ENCODE measurements at places on chromosomes 6 and 20.

- no peak for DNase-seq
Measured at GRCh38 chr20:9460518-9460917, 53.9 kb upstream of the LAMP5 start.

GRCh38 chr6:87904011-87904410, 143.6 kb upstream of the SPACA1 start:
- no peak for DNase-seq

- DNase-seq = no peak
Measured at GRCh38 chr20:45704969-45705637, at the start of gene WFDC10B. TSS of gene WFDC10B (minus strand) at chr20:45705019. CDS start at chr20:45685992, 19,027 bp downstream.

DNA sequence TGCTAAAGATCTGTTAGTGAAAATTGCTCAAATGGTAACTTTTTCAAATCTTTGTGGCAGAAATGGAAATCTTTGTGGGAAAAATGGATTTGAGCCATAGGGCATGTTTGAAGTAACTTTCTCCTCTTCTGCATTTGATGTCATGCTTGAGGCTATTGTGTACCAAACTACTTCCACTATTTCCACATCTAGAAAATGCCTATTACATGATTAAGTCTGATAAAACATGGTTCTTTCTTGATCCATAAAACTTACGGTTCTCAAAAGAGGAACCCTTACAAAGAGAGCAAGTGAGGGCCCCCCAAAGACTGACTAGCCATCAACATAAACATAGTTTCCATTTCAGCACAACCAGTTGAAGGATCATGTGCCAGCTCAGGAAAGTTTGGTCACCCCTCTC, 150.6 kb downstream of the NFATC2 start:
- no peak for DNase-seq

DNA sequence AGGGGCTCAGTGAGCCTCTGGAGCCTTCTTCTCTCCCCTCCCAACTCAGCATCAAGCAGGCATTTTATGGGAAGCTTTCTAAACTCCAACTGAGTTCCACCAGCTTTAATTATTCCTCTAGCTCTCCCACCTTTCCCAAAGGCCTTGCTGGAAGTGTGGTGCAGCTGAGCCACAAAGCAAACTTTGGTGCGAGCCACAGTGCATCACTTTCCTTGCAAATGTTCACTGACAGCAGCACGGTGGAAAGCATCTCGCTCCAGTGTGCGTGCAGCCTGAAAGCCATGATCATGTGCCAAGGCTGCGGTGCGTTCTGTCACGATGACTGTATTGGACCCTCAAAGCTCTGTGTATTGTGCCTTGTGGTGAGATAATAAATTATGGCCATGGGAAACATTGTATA, 78.8 kb downstream of the ASXL1 start:
- no peak for DNase-seq

DNA sequence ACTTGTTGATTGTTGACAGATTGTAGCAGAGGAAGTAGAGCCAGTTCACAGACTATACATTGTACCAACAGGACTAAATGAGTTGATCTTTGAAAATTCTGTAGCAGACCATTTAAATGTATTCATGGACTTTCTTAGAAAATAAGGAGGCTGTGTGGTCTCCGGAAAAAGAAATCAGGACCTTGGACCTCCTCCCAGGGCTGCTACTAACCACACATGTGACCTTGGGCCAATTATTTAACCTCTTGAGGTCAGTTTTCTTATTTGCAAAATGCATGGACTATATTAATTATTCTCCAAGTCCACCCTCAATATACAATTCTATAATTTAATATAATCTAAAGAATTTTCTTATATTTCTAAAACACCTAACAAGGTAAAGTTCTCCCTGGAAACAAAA, 492.0 kb upstream of the JAG1 start:
- DNase-seq = no peak

DNA sequence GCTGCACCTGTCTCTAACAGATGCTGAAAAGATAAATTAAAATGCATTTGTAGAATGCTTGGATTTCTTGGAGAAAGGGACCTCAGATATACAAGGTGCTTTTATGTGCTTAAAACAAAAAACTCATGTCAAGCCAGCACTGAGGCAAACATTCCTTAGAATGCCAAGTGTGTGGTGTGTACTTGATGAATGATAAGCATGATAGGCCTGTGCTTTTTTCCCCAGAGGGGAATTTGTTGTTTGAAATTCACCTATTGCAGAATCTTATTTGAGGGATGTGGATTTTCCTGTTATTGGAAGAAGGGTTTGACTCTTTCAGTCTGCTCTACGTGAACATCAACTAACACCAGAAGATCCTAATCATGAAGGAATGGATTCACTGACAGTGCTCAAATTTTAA, 28.8 kb downstream of the TTI1 start:
- DNase-seq = no peak

DNA sequence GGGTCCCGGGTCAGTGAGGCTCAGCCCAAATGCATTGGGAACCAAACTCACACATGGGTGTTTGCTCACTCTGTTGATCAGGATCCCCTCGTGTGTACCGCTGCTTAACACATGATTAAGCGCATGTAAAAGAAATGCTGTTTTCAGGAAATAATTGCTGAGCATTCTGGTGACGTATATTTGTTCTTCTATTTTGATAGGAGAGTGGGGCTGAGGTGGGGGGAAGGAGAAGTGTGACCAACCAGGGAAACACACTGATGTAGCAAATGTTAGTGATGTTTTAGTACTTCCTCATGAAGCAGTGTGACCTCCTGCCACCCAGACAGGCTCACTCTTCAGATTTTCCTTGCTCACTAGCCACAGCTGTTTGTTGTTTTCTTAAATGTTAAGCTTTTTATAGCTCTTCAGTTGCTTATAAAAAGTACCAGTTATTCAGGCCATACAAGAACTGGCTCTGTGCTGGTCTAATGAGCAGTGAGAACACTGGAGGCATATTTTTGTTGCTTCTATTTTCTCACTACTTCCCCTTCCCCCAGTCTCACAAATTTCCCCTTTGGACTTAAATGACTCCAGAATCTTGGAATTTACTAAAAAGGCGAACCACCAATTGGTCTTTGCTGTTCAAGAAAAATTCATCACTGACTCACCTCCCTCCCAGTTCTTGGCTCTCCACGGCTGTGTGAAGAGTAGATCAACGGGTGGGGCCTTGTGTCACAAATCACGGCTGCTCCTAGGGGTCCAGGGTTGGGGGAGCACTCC, 79.2 kb upstream of the BACH2 start:
- DNase-seq = no peak

- no peak for DNase-seq
Measured at GRCh38 chr6:106381223-106381622, 20.7 kb downstream of the CRYBG1 start.

DNA sequence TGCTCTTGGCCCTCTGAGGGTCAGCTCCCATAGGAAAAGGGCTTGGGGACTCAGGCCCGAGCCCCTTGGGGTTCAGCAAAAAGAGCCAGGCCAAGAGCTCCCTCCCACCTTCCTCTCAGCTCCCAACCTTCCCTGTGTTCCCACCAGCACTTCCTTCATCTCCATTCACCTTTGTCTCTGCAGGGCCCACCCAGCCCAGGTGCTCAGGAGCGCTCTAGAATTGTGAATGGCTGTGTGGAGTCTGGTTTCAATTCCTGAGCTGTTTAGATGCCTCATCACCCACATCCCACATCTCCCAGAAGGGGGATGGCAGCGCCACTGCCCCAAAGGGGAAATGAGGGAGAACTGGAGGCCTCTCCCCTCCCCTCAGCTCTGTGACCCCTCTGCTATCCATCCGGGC, 7.7 kb downstream of the GRM4 start:
- DNase-seq = no peak

DNA sequence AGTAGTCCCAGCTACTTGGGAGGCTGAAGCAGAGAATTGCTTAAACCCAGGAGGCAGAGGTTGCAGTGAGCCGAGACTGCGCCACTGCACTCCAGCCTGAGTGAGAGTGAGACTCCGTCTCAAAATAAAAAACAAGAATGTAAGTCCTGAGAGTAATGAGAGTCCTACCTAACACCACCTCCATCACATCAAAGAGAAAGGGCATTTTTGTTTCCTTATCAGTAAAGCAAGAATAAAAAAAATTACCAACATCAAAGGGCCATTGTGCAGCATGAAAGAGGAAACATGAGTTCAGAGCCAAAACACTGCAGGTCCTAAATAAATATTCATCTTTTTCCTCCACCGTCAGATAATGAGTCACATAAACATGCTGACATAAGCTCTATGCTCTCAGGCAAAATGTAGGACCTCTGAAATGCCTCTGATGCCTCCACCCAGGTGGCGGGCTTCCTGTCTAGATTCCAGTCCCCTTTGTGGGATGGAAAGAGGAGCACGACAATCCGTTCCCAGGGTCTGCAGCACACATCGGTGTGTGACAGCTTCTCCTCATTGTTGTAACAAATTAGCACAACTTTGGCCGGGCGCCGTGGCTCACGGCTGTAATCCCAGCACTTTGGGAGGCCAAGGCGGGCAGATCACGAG, 7.2 kb downstream of the ATP9A start:
- DNase-seq = peak; percentile 23

DNA sequence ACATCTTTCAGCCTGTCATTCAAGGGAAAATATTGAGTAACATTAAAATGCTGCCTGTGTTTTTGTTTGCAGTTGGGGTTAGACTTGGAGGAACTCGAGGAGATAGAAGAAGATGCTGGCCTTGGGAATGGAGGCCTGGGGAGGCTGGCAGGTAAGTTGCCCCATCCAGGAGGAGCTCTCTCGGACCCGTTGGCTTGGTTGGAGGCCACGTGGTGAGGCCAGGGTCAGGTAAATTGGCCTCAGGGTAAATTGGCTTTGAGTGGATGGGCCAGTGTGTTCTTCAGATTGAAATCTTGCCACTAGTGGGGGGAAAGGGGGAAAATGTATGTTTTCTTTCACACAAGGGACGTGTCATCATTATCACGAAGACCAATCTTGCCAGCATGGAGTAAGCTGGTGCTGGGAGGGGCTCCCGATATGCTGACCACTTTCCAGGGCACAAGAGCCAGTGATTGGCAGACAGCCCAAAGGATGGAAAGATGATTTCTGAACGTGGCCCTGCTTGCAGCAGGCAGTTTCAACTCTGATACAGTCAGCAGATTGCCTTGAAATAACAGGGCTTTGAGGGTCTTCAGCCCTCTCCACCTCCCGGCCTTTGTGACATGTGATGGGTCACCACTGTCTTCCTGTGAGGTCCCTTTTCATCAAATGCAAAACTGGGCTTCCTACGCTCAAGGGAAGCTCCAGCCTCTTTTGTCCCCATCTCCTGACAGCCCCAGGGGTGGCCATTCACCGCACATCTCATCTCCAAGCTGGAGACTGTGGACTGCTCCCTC, 21.4 kb downstream of the PYGB start:
- DNase-seq = no peak

DNA sequence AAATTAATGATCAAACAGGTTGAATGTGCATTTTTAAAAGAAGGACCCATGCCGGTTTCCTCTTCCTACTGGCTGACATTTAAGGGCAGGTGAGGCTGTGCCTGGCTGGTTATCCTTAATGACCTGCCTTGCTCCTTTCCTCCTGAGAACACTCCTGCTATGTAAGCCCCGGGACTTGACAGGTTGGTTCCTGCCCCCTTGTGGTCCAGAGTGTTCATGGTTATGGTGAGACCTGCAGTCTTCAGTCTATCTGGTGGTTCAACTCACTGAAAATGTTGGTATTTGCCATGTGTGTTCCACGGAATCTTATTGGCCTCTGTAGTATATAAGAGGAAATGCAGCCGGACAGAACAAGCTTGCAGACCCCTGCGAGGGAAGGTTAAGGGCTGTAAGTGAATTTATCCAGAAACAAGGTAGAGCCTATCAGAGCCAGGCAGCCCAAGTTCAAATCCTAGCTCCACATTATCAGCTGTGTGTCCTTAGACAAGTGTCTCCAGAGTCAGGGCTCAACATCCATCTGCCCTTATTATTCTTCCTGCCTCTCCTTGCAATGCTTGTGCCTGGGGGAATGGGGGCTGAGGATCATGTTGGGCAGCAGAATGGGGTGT, 5.2 kb upstream of the BPIFA3 start:
- DNase-seq = peak; percentile 86

GRCh38 chr6:43922426-43923375, 152.7 kb downstream of the VEGFA start:
- DNase-seq = no peak

GRCh38 chr6:43916924-43917877, 147.2 kb downstream of the VEGFA start:
- no peak for DNase-seq

DNA sequence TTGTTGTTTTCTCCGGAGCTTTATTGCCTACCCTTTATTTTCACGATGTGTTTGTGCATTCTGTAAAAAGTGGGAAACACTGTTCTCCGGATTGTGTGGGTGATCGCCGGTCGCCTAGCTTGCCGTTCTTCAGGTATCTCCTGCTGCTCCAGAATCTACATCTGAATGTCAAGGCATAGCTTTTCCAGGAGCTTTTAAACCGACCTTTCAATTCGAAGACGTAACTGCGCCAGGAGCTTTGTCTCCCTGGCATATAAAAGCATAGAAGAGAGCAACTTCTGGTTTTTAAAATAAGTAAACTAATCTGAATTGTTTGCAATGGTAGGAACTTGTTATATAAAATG, 96.0 kb downstream of the HFE start:
- no peak for DNase-seq

DNA sequence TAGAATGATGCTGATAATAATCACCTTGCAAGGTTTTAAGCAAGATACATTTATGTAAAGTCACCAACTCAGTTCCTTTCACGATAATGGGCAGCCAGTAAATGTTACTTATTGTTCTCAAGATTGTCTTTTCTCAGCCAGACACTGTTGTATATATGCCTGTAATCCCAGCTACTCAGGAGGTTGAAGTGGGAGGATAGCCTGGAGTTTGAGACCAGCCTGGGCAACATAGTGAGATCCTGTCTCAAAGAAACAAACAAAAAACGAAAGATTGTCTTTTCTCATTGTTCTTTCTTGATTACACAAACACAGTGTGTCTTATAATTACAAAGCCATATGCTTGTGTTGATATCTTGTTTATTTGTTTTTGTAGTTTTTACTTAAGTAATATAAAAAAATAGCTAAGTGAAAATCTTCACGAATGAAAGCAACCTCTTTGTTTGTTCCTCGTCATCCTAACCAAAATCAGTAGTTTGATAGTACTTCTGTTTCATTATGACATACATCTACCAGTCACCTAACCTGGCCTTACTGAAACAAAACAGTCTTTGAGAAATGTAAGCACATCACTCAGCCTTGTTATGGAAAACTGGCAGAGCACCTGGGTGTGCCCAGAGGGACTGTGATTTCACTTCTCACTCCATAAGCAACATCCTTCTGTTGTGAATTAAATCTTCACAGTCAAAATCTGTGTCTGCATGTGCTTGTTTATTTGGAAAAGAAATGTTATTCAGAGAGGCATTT, 436.2 kb upstream of the SOX4 start:
- DNase-seq = no peak

GRCh38 chr6:110618591-110619267, 142.3 kb upstream of the SLC22A16 start:
- no peak for DNase-seq

- no peak for DNase-seq
Measured at GRCh38 chr6:128437685-128438084, 82.7 kb downstream of the PTPRK start.
